ENCODE measurements at places on chromosomes 5 and 9.
A peak's percentile ranks its signal among the peaks of the same experiment; 100 is the strongest.

GRCh38 chr9:98039607-98040017, 16.9 kb upstream of the NANS start:
- DNase-seq: no peak

DNA sequence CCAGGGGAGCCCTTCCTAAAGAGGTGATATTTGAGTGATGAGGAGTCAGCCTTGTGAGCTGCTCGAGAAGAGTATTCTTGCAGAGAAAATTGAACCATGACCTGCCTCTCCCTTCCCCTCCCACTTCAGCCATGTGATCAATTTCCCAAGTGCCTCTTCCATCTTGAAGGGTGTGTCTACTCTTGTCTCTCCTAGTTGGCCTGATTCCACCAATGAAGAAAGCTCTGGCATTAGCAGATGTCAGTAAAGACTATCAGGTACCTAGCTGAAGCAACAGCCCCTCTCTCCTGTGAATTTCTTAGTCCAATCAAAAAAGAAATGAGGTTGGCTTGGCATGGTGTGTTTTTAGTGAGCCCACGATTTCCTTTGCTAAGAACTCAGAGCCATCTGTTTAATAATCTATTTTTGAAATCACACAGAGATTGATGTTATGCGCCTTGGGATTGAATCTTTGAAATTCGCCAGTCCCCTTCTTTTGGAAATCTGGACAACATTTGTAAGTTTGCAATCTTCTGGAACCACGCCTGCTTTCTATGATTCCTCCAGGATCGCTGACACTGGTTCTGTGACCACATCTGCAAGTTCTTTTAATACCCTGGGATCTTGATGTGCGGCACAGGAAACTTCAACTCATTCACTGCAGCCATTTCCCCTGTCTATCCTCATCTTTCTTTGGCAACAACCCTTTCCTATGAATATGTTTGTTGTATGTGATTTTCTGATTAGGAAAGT, 404.6 kb downstream of the DMRT2 start:
- peak; percentile 91 for DNase-seq

GRCh38 chr5:133525126-133525525, 87.2 kb downstream of the FSTL4 start:
- DNase-seq: no peak

DNA sequence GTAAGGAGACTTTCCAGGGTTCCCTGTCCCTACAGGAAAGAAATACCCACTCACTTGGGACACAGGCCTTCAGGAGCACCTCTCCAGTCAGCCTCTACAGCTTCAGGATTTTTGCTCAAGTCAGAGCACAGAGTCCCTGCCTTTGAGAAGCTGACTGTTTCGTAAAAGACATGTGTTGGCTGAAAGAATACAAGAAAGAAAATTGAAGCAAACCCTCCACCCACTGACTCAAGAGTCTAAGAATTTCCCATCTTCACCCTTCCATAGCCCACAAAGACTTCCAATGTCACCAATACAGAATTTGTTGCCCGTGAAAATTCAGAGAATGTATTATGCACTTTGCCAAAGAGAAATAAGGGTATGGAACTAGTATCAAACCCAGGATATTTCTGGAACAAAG, 53.0 kb upstream of the ZNF622 start:
- DNase-seq: no peak

DNA sequence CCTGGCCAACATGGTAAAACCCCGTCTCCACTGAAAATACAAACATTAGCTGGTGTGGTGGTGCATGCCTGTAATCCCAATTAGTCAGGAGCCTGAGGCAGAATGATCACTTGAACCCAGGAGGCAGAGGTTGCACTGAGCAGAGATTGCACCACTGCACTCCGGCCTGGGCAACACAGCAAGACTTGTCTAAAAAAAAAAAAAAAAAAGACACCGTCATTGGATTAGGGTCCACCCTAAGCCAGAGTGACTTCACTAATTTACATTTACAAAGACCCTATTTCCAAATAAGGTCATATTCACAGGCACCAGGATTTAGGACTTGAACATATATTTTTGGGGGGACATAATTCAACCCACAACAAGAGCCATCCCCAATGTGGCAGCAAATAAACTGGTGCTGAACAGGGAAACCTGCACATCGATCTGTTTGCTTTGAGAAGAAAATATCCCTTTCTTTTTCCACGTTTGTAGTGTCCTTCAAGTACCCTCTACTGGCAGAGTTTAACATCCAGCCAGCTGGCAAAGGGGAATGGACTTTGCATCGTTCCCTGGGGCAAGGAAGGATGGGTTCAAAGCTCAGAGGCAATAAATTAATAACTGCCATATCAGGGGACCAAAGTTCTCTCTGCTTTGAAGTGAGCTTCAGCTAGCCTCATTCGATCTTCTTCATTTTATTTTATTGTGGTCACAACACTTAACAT, 3.7 kb upstream of the DNAJC25 start:
- no peak for DNase-seq

- DNase-seq: no peak
Measured at GRCh38 chr5:142626786-142627185, 59.1 kb downstream of the FGF1 start.

GRCh38 chr5:56814361-56814962, 887 bp upstream of the MAP3K1 start:
- no peak for DNase-seq

GRCh38 chr9:93480728-93481324, 27.4 kb upstream of the FAM120AOS start:
- no peak for DNase-seq

GRCh38 chr5:111454198-111454622, 58.1 kb downstream of the STARD4 start:
- peak; percentile 90 for DNase-seq

DNA sequence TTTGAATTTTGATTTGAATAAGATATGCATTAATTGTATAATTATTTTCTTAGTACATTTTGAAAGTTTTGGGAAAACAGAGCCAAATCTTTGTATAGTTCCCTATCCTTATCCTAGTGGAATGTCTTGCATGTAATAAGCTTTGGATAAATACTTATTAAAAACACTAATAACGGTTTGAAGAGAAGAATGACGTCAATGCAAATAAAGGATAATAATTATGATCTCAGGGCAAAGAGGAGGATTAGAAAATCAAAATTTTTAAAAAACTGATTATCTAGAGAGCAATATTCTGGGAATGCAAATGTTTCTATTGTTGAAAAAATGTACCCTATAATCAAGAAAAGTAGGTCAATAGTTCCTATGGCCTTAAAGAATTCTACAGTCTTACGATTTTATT, 22.1 kb downstream of the TYRP1 start:
- DNase-seq: no peak

- no peak for DNase-seq
Measured at GRCh38 chr9:115606838-115607237, 488.9 kb upstream of the TNC start.

- no peak for DNase-seq
Measured at GRCh38 chr9:75896193-75896592, 5.7 kb downstream of the PCSK5 start.

- DNase-seq: no peak
Measured at GRCh38 chr5:174453690-174454089, 270.7 kb upstream of the MSX2 start.

DNA sequence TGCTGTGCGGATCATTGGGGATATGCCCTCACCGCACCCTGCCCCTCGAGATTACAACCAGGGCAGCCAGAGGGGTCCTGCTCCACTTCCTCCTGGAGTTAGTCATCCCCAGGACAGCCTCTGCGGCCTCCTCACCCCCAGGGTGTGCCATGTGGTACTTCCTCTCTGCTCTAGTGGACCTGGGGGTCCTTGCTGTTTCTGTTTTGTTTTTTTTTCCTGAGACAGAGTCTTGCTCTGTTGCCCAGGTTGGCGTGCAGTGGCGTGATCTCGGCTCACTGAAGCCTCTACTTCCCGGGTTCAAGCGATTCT, 5.2 kb upstream of the FCN1 start:
- DNase-seq: no peak

GRCh38 chr5:55160493-55161209, 680 bp downstream of the GPX8 start:
- DNase-seq: no peak

- DNase-seq: peak; percentile 27
Measured at GRCh38 chr5:154587123-154588026, 109.3 kb upstream of the HAND1 start.

GRCh38 chr9:122261469-122261881, 3.2 kb downstream of the RBM18 start:
- peak; percentile 80 for DNase-seq

- DNase-seq: no peak
Measured at GRCh38 chr5:112183103-112183711, 235.9 kb downstream of the EPB41L4A start.

DNA sequence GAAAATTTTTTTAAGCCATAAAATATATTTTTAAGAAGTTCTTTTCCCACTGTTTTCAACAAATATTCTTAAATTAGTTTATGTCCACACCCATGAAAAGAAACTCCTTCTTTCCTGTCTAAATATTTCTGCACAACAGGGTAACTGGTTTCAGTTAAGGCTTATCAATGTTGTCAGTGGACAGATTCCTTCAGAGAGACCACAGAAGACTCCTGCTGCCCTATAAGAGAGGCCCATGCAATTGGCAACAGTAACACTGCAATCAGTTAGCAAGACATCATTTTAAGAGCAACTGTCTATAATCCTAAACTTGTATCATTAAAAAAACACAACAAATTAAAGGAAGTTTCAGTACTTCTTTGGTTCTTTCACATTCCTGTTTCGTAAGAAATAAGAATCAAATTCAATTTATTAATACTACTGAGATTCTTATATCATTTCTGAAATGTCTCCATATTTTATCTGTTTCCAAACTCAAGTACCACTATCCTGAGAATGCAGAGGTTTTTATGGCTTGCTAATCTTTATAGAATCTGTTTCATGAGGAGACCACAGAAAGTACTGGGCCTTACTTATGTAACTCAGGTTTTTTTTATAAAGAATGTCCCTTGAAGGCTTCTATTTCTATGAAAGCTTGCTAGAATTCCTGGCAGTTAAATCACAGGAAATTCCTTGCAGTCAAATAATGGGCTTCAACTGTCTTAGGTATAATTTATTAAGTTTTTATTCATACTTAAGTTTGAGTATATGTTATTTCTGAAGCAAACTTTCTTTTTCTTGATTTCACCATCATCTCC, 240.2 kb downstream of the RFX3 start:
- DNase-seq: no peak

- DNase-seq: peak; percentile 87
Measured at GRCh38 chr9:100639854-100640253, 62.0 kb downstream of the CAVIN4 start.

DNA sequence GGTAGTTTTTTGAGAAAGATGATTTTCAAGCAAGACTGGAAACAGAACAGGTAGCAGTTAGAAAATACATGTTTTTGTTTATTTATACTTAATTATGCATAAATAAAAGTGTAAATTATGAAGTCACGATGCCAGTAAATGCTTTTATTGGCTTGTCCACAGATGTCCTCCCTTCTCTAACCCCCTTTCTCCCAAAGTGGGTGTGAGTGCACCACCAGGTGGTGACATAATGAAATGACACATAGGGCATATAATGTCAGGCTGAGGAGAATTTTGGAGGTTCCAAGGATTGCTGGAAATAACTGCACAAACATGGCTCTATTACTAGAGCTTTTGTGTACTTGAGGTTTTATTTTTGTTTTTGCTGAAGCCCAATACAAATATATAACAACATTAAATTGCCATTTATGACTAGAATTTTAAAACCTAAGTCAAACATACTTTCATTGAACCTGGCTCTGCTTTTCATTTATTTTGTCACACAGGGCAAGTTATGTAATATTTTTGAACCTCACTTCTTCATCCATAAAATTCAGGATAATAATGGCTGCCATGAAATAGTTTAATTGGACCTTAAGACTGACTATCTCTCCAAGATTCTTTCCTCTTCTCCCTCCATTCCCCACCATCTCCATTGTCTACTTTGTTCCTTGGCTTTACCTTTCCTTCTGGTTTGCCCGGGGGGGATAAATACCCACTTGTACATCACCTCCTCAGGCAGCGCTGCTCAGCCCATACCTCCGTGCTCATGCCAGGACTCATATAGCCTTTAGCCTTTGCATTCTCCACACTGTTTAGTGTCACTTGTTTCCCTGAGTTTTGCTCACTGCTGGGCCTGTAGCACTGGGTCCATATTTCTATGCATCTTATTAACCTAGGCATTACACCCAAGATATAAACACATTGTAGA, 168.8 kb downstream of the PDE4D start:
- DNase-seq: no peak

DNA sequence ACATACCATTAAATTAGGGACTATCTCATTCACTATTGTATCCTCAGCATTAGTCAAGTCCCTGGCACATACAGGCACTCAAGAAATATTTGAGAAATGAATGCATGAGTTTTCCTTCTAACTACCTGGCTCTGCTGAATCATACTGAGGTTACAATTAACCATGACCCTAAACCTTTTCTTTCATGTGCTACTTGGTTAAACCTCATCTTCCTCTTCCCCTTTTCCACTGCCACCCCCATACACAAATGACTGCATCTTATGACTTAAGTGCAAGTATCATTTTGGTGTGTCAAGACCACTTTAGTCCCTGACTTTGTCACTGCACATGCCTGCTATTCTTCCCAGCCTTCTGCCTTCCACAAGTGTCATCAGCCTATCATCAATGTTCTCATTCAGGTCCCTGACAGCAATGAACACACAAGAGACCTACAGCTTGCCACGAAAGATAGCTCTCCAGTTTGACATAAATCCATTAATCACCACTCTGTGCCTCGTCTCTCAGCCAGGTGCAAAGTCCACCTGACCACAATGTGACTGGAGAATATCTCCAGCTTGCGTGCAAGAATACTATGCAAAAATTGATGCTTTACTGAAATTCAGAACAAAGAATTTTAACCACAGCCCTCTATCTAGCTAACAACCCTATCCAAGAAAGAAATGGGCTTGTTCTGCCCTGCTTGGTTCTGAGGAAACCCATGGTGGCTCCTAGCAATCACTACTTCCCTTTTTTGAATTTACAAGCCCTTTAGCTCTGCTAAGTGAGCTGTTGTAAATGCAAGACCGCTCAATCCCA, 74.5 kb downstream of the MAPKAP1 start:
- DNase-seq: no peak

DNA sequence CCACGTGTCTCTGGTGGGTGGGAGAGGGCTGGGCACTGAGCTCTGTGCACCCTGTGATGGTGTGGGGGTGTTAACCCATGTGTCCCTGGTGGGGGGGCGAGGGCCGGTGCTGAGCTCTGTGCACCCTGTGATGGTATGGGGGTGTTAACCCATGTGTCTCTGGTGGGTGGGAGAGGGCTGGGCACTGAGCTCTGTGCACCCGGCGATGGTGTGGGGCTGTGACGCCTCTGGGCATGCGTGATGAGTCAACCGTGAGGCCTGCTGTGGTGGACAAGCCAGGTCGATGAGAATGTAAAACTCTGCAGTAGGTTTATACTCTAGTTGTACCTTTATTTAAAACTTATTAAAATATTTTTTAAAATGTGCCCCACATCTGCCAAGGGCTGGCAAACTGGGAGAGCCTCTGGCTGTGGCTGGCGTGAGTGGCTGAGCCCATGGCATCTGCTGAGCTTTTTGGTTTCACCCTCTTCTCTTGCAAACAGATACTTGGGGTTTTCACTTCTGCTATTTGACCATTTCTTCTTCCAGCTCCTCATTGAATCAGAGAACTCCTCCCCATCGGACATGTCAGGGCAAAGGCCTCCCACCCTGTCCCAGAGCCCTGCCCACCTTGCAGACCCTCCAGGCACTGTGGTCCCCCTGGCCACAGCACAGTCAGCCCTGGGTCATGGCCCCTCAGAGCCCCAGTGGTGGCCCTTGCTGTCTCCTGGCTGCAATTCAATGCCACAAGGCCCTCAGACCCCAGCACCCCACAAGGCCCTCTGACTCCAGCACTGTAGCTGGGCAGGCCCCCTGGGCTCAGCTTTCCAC, 18.5 kb upstream of the EXOC3 start:
- no peak for DNase-seq

- DNase-seq: no peak
Measured at GRCh38 chr9:124437086-124437485, 13.2 kb upstream of the ADGRD2 start.
